Activated CD4-positive, alpha-beta T cell treated with anti-CD3 and anti-CD28 coated beads, Interleukin-2, amount 10 ng/mL, durations not matched to agents 7 days and 5 days (primary cell): ENCODE measurements at places on chromosomes 16 and 17. TPM values are rescaled to one million over a fixed set of nuclear protein-coding genes. Genes with fewer than 3 reads are reported as not detected.

The CLEC19A gene
- not detected for total RNA-seq

The VASN gene
- total RNA-seq = not detected

The CSH1 gene
- not detected for total RNA-seq

The OR1E2 gene
- total RNA-seq = not detected

The IRF8 gene
- 14.7 TPM for total RNA-seq

The RFFL gene
- 36.0 TPM for total RNA-seq

The SRCIN1 gene
- not detected for total RNA-seq

The WSCD1 gene
- not detected for total RNA-seq

The KRTAP4-9 gene
- not detected for total RNA-seq

The NXN gene
- total RNA-seq = 0.65 TPM

The BTBD17 gene
- not detected for total RNA-seq

The SLC16A3 gene
- total RNA-seq = 140 TPM

The PRDM7 gene
- not detected for total RNA-seq

The LPCAT2 gene
- 0.30 TPM for total RNA-seq

The DNAI2 gene
- 1.3 TPM for total RNA-seq

The SULT1A2 gene
- 0.27 TPM for total RNA-seq

The MYO1D gene
- total RNA-seq = 2.0 TPM

The PABPN1L gene
- not detected for total RNA-seq

The CTRB2 gene
- total RNA-seq = not detected

The TBC1D26 gene
- total RNA-seq = not detected

The C16orf89 gene
- not detected for total RNA-seq

The SEC14L5 gene
- total RNA-seq = not detected

The MRM1 gene
- 6.8 TPM for total RNA-seq

The CPD gene
- 20.6 TPM for total RNA-seq

The MYH2 gene
- not detected for total RNA-seq

The KRT34 gene
- not detected for total RNA-seq

The KRT32 gene
- total RNA-seq = not detected

The CLEC18A gene
- total RNA-seq = 0.99 TPM

The USP36 gene
- 79.0 TPM for total RNA-seq

The CNGB1 gene
- total RNA-seq = not detected

The RND2 gene
- total RNA-seq = not detected

The FDXR gene
- total RNA-seq = 36.0 TPM

The VMO1 gene
- 0.32 TPM for total RNA-seq

The SGCA gene
- total RNA-seq = not detected

The GP1BA gene
- not detected for total RNA-seq

The NT5M gene
- total RNA-seq = 5.5 TPM

The PERCC1 gene
- not detected for total RNA-seq

The CRYM gene
- not detected for total RNA-seq

The SHISA6 gene
- not detected for total RNA-seq

The SYNGR3 gene
- total RNA-seq = 1.9 TPM

The KRT16 gene
- total RNA-seq = not detected

The MARVELD3 gene
- not detected for total RNA-seq

The CENPV gene
- total RNA-seq = 21.1 TPM

The LLGL2 gene
- 24.2 TPM for total RNA-seq

The VPS9D1 gene
- total RNA-seq = 13.4 TPM

The CDRT15 gene
- total RNA-seq = not detected

The IL32 gene
- 2,973 TPM for total RNA-seq

The LGALS9C gene
- 0.73 TPM for total RNA-seq

The SLFN12 gene
- total RNA-seq = 11.7 TPM

The CD300A gene
- 6.7 TPM for total RNA-seq

The WFDC1 gene
- total RNA-seq = not detected

The SYCE1L gene
- total RNA-seq = 11.1 TPM

The DPEP3 gene
- total RNA-seq = 0.10 TPM

The CA5A gene
- not detected for total RNA-seq

The CPSF4L gene
- not detected for total RNA-seq
